HFFc6 (cell line): ENCODE measurements at places on chromosomes 13 and 19. TPM values are rescaled to one million over a fixed set of nuclear protein-coding genes. Genes with fewer than 3 reads are reported as not detected.

ZNF681 gene
- total RNA-seq, result 0.65 to 1.9 TPM (median 1.0 TPM) in 3 replicates

DNA sequence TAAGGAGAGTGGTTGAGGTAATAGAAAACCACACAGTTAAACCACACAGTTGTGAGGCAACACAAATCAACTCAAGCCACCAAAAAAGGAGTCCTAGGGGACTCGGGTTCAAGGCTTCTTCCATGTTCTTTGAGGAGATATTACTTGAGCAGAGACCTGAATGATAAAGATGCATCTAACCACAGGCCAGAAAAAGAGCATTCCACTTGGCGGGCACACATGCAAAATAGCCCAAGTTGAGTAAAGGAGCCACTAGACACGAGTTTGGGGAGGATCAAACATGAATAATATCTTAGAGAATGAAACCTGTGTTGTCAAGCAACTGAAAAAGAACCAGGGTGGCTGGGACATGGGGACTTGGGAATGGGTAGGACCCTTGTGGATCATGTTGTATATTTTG lies 30.2 kb downstream of the NLRP4 start:
- no peak for DNase-seq

DNA sequence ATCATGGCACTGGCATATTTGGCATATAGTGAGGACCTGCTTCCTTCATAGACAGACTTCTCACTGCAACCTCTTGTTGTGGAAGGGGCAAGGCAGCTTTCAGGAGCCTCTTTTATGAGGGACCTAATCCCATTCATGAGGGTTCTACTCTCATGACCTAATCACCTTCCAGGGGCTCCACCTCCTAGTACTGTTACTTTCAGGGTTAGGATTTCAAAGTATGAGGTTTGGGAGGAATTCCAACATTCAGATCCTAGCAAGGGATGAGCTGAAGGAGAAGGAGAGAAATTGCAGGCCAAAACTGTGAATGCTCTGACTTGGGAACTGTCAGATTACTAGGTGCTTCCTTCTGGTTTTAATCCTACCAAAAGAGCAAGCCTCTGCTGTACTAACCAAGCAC lies 87.8 kb downstream of the LMO7 start:
- DNase-seq, result no peak

- DNase-seq, result no peak
These were observed 103.4 kb downstream of the FRY start for GRCh38 chr13:32135056-32135390.

DNA sequence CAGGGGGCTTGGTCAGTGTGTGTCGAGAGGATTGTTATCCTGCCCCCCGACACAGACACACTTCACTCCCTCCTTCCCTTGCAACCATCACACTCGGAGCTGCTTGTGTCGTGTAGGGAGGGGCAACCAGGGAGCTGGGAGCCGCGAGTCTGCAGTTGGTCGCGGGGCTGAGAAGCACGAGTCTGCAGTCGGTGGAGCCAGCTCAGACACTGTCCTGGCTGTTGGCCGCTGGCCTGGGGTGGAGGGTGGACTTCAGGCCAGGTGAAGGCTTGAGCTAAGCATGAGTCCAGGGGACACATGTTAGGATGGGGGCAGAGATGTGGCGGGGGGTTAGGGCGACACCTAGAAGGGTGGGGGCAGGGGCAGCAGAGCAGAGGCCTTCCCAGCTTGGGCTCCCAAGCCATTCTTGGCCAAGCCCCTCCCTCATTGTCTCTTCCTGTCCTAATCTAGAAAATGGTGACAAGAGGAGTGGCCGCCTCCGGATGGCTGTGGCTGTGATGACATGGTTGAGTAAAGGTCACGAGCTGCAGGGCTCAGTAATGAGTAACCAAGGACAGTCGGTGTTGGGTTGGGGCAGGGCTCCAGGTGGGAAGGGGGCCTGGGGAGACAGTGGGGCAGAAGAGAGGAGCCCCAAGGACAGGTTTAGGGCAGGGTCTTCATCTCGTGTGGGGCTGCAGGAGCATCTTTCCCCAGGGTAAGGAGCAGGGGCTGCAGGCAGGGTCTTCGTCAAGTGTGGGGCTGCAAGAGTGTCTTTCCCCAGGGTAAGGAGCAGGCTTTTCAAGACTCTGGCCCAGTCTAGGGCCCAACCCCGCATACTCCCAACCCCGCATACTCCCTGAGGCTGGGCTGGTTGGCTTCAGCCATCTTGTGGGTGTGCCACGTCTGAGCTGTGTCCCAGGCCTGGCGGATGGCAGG lies 8.6 kb downstream of the PPP5C start:
- no peak for DNase-seq

- DNase-seq, result no peak
These were observed 11.7 kb downstream of the RAP2A start for GRCh38 chr13:97445522-97446187.

CCNA1 gene
- not detected in 3 replicates for total RNA-seq

NR2F6 gene
- total RNA-seq, result 54.7 to 62.5 TPM (median 55.5 TPM) in 3 replicates

PGLYRP2 gene
- total RNA-seq, result not detected in 2 replicates

- no peak for DNase-seq
These were observed 194.0 kb upstream of the NBEA start for GRCh38 chr13:34748073-34748472.

DNA sequence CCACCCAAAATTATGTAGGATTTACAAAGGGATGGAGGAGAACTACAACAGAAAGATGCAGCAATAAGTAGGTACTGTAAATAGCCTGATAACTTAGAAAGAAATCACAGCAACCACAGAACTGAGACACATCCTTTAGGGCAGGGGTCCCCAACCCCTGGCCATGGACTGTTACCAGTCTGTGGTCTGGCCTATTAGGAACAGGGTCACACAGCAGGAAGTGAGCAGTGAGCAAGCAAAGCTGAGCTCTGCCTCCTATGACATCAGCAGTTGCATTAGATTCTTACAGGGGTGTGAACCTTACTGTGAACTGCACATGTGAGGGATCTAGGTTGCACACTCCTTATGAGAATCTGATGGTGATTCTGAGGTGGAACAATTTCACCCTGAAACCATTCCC lies 997.6 kb downstream of the DIAPH3 start:
- no peak for DNase-seq

GRCh38 chr13:51825165-51825592 lies 19.8 kb downstream of the TMEM272 start:
- no peak for DNase-seq

TMEM86B gene
- total RNA-seq, result 1.9 to 2.7 TPM (median 2.0 TPM) in 3 replicates
